A549 treated with Hydrocortisone at 1 μM for 4 hours (cell line): ENCODE measurements at places on chromosomes 4 and X. TPM values are rescaled to one million over a fixed set of nuclear protein-coding genes. Genes with fewer than 3 reads are reported as not detected.

Gene POU4F2
- not detected in 5 replicates for total RNA-seq

Gene DKC1
- total RNA-seq: 144 to 210 TPM (median 156 TPM) in 5 replicates

Gene ATOH1
- total RNA-seq: not detected in 5 replicates

Gene CDKL2
- 0.47 to 0.97 TPM (median 0.63 TPM) in 5 replicates for total RNA-seq

Gene RAI2
- total RNA-seq: 0.13 to 0.33 TPM (median 0.22 TPM) in 5 replicates

Gene SMR3B
- not detected in 5 replicates for total RNA-seq

Gene DKK2
- total RNA-seq: not detected in 5 replicates

Gene MORC4
- 28.7 to 42.6 TPM (median 30.1 TPM) in 5 replicates for total RNA-seq

Gene TENM3
- 0.92 to 1.6 TPM (median 1.5 TPM) in 5 replicates for total RNA-seq

Gene CXXC4
- total RNA-seq: 0.01 to 0.03 TPM (median 0.02 TPM) in 4 of 5 replicates, not detected in the other

Gene RAP1GDS1
- 21.8 to 29.2 TPM (median 24.0 TPM) in 5 replicates for total RNA-seq

Gene TRIM2
- total RNA-seq: 0.62 to 1.2 TPM (median 0.64 TPM) in 5 replicates

Gene CHRDL1
- total RNA-seq: not detected in 5 replicates

Gene CCSER1
- not detected in 5 replicates for total RNA-seq

Gene DCHS2
- total RNA-seq: 0.01 TPM in 1 of 5 replicates, not detected in the others

Gene RBMXL3
- total RNA-seq: not detected in 5 replicates

Gene MAGEA6
- 11.0 to 13.6 TPM (median 12.4 TPM) in 5 replicates for total RNA-seq

Gene NLGN4X
- 0.02 TPM in 2 of 5 replicates, not detected in the others for total RNA-seq

Gene SATL1
- not detected in 5 replicates for total RNA-seq

Gene SOWAHD
- total RNA-seq: 0.10 to 0.14 TPM in 2 of 5 replicates, not detected in the others

Gene SPANXD
- total RNA-seq: 0.18 to 0.48 TPM in 2 of 5 replicates, not detected in the others

Gene GPC3
- total RNA-seq: 0.08 to 0.13 TPM in 2 of 5 replicates, not detected in the others

Gene PRKX
- total RNA-seq: 25.9 to 34.7 TPM (median 31.1 TPM) in 5 replicates
